ENCODE measurements at places on chromosomes 13 and 19.

DNA sequence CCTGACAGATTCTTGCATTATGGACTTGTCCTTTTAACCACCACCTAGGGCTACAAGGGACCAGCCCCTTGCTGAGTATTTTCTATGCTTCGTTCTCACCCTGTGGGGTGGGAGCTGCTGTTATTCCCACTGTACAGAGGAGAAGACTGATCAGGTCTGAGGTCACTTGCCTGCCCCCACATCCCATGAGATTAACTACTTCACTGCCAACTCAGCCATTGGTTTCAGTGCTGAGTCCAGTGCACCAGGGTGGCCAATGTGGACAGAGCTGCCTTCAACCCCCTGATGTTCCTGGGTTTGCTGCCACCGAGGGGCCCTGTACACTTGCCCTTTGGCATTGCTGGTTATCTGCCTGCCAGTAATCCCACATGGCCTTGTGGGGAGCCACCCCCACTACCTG lies 6.9 kb downstream of the PRKACA start:
- no peak for DNase-seq

- DNase-seq: peak; percentile 46
Measured at GRCh38 chr13:24627090-24627714, 53.0 kb upstream of the ATP12A start.

GRCh38 chr13:76245211-76245610 lies 609.1 kb downstream of the LMO7 start:
- no peak for DNase-seq

DNA sequence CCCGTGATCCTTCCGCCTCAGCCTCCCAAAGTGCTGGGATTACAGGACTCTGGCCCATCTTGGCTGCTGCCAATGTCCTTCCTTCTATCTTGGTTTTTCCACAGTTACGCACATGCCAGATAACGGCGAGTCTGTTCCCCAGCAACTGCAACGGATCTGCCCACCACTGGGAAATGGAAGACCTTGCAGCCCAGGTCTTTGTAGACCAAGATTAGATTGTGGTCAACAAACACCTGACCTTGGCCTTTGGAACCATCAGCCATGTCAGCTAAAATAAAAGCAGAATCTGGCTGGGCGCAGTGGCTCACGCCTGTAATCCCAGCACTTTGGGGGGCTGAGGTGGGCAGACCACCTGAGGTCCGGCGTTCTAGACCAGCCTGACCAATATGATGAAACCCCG lies 10.4 kb upstream of the LDLR start:
- no peak for DNase-seq

GRCh38 chr19:9354651-9355050 lies 8.2 kb upstream of the ZNF177 start:
- DNase-seq: no peak

DNA sequence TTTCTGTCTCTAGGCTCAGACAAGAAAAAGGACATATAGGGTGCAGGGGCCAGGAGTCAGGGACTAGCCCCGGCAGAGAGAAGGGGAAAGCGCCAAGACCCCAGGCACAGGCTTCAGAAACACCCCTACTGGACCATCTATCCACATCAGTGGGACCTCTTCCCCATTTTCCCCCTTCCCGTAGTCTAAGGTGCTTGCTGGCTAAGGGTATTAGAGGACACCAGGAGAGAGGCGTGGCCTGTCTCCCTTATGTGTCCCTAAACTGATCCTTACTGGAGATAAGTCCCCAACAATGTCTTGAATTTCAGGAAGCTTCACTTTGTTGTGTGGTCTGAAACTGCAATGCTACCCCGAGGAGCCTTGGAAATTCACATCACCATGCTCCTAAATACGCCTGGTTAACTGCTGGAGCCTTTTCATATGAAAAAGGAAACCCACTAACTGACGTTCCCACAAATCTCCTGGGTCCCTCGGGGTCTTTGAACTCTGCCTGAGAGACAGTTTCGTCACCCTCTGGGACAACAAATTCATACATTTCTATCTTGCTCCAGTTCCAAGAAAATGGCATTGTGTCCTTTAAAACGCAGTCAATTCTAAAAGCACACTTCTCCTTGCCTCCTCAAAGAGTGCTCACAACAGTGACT lies 197.7 kb downstream of the COL4A1 start:
- DNase-seq: no peak

Data from lung (tissue), 17 donors.